ENCODE measurements at places on chromosomes 11 and 22. TPM values are rescaled to one million over a fixed set of nuclear protein-coding genes. Genes with fewer than 3 reads are reported as not detected.

Gene CELF1
- total RNA-seq: 105 TPM

DNA sequence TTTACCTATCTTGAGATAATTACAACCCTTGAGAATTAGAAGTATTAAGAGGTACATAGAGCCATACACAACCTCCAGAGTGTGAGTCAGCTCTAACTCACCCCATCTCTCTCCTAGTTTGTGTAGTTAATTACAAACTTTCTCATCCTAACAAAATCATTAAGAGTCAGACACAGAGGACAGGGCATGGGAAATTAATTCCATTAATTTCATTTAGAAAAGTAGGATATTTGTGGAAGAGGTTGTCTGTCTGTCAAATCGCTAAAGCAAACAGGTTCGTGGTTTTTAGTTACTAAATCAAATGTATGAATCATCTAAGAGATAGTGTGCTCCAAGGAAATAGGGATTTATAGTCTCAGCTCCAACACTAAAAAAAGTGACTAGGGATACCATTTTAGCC is 1261.4 kb upstream of the TENM4 start:
- no peak for ATAC-seq

DNA sequence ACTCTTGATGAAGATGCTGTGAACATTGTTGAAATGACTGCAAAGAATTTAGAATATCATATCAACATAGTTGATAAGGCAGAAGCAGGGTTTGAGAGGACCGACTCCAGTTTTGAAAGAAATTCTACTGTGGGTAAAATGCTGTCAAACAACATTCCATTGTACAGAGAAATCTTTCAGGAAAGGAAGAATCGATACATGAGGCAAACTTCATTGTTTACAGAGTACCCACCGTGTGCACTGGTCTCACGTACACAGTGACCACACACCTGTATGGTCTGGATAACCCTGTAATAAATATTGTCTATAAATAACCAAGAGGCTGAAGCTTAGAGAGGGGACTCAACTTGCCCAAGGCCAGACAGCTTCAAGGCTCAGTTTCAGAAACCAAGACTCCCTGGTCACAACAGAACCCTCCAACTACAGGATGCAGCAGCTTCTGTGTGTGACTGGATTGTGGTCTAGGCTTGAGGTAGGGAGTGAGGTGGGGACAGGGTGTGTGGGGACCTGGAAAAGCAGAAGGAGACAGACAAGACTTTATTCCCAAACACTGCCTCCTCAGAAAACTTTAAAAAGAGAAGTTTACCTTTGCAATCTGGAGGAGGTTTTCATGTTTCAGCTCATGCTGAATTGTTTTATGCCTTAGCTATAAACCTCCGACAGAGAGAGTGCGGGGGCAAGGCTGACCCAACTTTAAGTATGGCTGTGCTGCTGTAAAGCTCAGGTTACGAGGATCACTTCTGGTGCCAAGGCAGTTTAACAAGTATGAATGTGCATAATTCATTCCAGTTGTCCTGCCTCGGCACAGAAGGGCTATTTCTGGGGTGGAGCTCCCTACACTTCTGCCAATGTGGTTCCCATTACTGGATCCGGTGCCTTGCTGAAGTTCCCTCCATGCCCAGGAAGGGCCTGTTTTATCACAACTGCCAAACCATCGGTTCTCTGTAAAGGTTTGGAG is 372.6 kb upstream of the NARS2 start:
- ATAC-seq: no peak

GRCh38 chr11:106848526-106848925 is 169.8 kb downstream of the GUCY1A2 start:
- ATAC-seq: no peak

- no peak for ATAC-seq
These were observed 2.5 kb downstream of the NCF4 start for GRCh38 chr22:36863281-36863680.

Gene ISX
- not detected for total RNA-seq

Gene CCDC87
- 1.0 TPM for total RNA-seq

GRCh38 chr11:95920460-95921105 is 3.3 kb downstream of the MTMR2 start:
- ATAC-seq: no peak

DNA sequence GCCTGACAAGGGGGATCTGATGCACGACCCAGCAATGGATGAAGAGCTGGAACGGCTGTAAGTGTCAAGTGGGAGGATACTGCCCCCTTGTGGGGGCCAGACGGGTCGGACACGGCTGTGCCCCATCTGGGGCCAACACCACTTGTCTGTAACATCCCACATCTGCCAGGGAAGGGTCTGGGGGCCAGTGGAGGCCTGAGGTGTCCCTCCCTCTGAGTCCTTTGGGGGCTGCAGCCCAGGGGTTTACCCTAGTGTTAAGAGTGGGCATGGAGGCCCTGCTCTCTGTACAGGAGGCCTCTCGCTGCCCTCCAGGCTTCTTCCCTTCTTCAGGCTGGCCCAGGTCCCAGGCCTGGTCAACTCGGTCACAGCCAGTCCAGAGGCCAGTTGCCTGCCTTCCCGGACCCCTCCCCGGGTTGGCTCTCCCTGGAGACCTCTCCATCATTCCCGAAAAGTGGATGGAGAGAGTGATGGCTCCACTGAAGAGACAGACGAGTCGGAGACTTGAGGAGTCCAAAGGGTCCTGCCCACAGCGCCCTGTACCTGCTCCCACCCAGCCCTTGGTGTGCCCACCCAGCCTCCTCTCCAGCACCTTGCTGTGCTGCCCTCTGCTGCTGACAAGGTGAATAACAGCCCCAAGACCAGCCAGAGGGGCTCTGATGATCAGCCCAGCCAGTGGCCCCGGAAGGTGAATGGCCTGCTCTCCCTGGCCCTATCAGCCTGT is 15.4 kb downstream of the ARFGAP2 start:
- ATAC-seq: peak; percentile 56

- ATAC-seq: no peak
These were observed 2.6 kb downstream of the BAIAP2L2 start for GRCh38 chr22:38107692-38108515.

GRCh38 chr11:132095230-132096131 is 725.1 kb downstream of the NTM start:
- no peak for ATAC-seq

DNA sequence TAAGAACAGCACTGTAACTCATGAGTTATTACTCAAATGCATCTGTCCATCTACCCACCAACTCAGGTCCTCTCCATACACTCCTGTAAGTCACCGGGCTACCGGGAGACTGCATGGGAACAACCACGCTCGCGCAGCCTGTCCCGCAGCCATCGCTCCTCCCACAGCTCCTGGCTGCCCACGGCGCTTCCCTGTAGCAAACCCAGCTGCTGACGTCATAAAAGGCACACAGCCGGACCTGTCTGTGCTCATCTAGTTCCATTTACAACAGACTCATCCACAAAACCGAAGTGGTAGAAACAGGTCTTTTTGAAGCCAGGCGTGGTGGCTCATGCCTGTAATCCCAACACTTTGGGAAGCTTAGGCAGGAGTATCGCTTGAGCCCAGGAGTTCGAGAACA is 23.4 kb upstream of the PACSIN2 start:
- ATAC-seq: no peak

Gene PHLDB1
- total RNA-seq: 144 TPM

DNA sequence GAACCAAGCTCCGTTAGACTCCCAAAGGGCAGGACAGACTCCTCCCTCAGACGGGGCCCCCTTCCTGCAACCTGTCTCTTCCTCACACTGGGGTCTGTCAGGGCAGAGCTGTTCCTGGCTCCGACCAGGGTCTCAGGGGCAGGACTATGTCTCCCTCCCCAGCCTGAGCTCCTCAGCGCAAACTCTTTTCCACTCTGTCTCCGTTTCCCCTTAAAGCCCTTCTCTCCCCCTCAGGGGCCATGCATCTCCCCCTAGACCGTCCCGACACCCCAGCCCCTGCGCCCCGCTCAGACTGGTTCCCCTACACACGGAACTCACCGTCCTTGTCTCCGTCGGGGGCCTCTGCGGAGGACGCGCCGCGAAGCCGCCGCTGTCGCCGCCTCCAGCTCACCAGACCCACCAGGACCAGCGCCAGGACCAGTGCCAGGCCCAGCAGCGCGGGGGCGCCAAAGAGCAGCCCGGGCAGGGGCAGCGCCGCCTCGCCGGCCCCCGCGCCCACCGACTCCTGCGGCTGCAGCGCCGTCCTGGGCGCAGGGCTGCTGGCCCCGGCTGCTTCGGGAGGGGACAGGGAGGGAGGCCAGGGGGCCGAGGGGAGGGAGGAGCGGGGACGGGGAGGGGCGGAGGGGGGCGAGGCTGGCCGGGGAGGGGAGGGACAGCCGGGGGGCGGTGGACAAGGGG is 684 bp downstream of the TNFRSF13C start:
- ATAC-seq: peak; percentile 81

Gene CHRNA10
- total RNA-seq: not detected

DNA sequence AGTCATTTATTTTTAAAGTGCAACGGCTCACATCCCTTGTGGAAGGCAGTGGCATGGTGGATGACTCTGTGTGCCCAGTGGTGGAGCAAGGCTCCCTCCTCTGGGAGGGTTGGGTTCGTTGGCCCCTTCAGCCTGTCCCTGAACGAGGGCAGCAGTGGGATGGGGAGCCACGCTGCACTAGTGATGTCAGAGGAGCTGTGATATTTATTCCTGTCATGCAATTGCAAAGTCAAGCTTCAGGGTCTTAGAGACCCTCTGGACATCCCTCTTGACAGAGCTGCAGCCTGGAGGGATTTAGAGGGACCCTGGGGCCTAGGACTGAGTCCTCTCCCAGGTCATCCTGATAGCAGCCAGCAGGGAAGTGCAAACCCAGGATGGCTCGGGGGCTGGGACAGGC is 78.2 kb upstream of the NARS2 start:
- no peak for ATAC-seq

Gene RASL10A
- 0.72 TPM for total RNA-seq

DNA sequence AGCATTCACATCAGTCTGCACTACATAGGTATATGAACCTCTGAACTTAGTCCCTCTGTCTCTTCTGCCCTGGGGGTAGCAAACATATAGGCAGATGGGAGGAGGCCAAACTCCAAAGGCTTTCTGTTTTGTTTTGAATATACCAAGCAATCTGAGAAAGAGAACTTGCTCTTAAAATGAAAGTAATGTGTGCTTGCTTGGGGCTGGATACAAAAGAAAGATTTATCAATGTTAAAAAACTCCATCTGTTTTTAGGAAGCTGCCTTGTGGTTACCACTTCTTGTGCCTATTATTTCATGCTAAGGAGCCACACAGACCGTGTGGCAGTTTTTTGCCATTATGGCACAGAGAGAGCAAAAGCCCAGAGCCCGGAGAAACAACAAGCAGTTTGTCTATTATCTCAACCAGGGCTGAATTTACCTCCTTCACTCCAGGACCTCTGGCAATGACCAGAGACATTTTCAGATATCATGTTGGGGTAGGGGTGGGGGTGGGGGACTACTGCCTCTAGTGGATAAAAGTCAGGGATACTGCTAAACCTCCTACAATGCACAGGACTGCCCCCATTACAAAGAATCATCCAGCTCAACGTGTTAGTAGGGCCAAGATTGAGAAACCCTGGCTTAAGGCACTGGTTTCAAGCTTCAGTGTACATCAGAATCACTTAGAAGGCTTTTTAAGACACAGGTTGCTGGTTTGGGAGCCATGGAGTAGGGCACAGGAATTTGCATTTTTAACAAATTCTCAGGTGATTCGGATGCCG is 124.2 kb downstream of the APIP start:
- ATAC-seq: no peak

Gene UBQLNL
- not detected for total RNA-seq

Gene PGA5
- total RNA-seq: not detected

GRCh38 chr11:20467487-20468185 is 80.1 kb downstream of the PRMT3 start:
- ATAC-seq: no peak

Gene C11orf52
- total RNA-seq: 3.1 TPM

- ATAC-seq: no peak
These were observed 26.3 kb downstream of the SLC1A2 start for GRCh38 chr11:35393098-35393497.

Gene P2RY6
- 2.8 TPM for total RNA-seq

- no peak for ATAC-seq
These were observed 2.2 kb downstream of the PLAAT5 start for GRCh38 chr11:63488789-63489188.

Gene APLNR
- total RNA-seq: 2.3 TPM

- no peak for ATAC-seq
These were observed 70.7 kb downstream of the EMSY start for GRCh38 chr11:76515494-76515893.

- ATAC-seq: no peak
These were observed 8.9 kb downstream of the EHBP1L1 start for GRCh38 chr11:65584723-65585171.

Gene PLEKHB1
- total RNA-seq: 49.3 TPM

Gene SAA1
- total RNA-seq: 3.6 TPM

Gene TRMT2A
- 24.1 TPM for total RNA-seq

Gene TSSK2
- total RNA-seq: not detected

Gene CLCF1
- 6.1 TPM for total RNA-seq

DNA sequence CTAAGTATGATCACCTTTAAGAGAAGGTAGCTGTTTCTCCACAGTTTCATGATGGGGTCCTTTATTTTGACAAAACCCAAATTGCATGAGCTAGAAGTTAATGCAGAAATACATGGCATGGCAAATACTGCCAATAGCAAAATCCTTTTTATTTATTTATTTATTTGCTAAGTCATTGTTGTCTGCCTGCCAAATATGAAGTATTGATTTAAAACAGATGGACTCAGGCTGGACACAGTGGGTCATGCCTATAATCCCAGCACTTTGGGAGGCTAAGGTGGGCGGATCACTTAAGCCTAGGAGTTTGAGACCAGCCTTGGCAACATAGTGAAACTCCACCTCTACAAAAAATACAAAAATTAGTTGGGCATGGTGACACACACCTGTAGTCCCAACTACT is 52.4 kb downstream of the LARGE2 start:
- no peak for ATAC-seq

DNA sequence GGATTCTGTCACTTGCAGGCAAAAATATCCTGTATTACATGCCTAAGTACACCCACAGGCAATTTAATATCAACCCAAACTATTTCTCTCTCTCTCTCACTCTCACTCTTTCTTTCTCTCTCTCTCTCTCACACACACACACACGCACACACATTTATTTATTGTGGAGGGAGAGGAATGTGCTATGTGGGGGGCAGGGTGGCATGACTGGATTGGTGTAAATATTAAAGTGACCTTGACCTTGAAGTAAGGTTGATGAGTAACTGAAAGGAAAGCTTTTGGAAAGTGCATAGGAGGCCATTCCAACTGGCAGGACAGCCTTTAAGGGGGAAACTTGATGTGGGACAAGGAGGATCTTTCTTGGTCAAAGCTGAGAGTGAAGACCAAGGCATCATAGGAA is 589.7 kb upstream of the KIRREL3 start:
- ATAC-seq: no peak

Gene UQCC3
- total RNA-seq: 8.7 TPM

DNA sequence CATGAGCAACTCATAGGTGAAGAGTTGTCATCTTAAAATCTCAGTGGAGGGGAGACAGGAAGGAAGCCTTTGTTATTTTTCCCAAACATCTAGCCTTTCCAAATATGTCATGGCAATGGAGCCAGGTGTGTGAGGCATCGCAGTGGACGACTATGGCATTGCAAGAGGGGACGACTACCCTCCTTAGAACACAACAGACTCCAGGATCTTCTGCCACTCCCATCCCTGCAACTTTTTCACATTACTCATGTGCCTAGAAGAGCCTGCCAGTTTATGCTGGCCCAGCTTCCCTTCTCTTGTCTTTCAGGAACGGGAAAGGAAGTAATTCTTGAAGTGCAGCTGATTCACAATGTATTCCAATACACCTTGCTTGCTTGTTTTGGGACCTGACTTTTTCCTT is 1008.4 kb downstream of the OPCML start:
- no peak for ATAC-seq

Measured in gastroesophageal sphincter (tissue), 4 donors.